Activated effector memory CD4-positive, alpha-beta T cell treated with Interleukin-2 at 50 U/mL for 16 hours (primary cell): ENCODE measurements at places on chromosomes 1 and 21.
A peak's percentile ranks its signal among the peaks of the same experiment; 100 is the strongest.

- no peak for DNase-seq
Measured at GRCh38 chr1:214895011-214895600, 187.4 kb upstream of the KCNK2 start.

GRCh38 chr1:6103854-6104530 is 58.3 kb downstream of the KCNAB2 start:
- no peak for DNase-seq

DNA sequence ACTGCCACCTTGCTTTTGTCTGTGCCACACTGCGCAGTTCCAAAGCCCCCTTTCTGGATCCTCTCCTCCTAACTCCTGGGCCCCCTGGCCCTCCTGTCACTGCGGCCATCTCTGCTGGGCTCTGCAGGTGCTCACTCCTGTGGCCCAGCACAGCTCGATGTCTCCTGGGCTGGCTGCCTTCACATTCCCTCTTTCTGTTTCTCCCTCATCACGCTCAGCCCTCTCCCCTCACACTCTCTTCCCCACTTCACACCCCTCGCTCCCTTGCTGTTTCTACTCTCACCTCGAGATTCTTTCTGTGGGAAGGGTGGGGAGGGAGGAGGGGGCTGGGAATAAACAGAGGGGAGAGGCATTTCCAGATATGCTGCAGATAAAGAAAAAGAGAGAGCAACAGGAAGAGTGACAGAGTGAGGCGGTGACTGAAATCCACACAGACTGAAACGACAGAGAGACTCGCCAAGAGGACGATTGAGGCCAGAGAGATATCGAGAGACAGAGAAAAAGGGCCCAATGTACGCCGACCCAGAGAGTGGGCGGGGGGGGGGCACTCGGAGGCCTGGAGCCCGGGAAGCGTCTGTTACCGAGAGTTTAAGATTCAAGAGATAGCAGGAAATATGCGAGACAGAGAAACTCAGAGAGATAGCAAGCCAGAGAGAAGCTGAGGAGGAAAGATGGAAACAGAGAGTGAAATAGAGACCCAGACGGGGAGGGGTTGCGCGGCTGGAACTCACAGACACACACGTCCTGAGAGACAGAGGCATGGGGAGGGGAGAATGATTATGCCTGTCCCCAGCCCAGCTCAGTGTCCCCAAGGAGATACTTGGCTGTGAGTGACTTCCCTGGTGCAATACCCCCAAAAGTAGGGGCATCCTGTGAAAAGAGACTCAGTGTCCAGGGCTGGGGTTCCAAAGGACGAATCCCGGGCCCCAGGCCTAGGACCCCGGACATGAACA is 666 bp downstream of the CSF3R start:
- DNase-seq: no peak

GRCh38 chr1:67710417-67710816 is 25.4 kb downstream of the GADD45A start:
- no peak for DNase-seq

DNA sequence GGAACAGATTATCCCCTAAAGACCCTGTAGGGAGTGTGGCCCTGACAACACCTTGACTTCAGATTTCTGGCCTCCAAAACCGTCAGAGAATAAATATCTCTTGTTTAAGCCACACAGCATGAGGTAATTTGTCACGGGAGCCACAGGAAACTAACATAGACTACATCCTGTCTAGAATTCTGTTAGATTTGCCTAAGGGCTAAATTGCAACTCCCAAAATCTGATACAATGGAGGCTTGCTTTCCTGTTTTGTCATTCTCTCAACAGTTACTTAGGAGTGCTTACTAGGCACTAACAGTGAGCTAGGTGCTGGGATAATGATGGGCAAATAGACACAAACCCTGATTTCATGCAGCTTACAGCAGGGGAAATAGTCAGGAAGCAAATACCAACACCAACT is 141.6 kb downstream of the MIS18A start:
- DNase-seq: no peak

- no peak for DNase-seq
Measured at GRCh38 chr1:47515164-47515789, 77.4 kb downstream of the FOXD2 start.

- DNase-seq: no peak
Measured at GRCh38 chr1:167369933-167370332, 148.4 kb downstream of the CD247 start.

DNA sequence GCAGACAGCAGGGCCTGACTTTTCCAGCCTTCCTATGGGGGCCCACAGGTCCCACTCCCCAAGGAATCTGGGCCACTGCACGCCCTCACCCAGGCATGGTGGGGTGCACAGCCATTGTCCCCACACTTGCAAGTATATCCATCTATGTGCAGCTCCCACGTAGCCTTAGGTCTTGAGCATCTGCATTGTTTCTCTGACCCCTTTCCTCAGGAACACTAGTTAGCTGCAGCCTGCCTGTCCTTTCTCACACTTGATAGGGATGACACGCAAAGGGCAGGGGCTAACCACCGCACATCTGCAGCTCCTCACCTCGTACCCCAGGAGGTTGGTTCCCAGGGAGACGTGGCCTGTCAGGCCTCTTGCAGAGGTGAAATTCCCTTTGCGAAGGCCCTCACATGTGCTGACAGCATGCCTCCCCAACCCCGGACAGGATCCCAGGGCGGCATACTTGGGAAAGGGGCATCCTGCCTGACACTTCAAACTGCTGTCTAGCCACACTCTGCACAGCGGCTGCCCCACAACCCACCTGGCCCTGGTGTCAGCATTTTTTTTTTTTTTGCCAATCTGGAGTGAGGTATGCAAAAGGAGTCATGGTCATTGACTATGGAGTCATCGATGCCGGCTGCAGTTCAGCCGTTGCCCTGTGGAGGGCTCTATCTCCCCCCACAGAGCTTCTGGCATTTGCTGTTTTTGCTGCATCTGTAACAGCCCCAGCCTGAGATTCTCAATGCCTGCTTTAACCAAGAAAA is 5.0 kb downstream of the JMJD4 start:
- peak; percentile 33 for DNase-seq

DNA sequence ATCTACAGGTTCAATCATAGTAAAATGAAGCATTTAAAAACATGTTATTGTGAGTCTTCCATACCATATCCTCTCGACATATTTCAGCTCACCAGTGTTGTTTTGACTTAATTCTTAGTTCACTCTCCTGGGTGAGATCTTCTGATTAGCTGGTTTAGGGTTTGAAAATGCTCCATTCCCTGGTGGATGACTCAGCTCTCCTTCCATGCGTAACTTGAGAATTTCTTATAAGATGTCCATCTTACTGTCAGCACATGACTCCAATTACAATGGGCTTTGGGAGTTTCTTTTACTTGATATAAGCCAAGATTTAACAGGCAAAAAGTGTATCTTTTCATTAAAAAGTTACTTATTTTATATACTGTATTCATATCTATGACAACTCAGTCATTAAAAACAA is 476.5 kb downstream of the BRINP3 start:
- no peak for DNase-seq

DNA sequence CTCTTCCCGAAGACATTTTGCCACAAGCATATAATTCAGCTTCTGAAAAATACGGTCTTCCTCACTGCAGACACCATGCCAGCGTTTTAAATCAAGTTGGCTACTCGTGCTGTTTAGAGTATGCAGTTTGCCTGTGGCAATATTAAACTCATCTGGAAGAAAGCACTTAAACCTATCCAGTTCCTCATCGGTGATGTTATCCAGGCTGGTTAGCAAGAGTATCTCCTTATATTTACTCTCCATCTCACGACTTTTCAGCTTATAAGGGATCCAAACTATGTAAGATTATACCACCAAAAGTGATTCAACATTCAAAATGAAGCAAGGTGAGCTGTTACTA is 9.7 kb upstream of the IFI16 start:
- no peak for DNase-seq

- DNase-seq: no peak
Measured at GRCh38 chr1:177126267-177126666, 38.2 kb downstream of the ASTN1 start.

GRCh38 chr1:42335809-42336518 is 929 bp upstream of the FOXJ3 start:
- no peak for DNase-seq

DNA sequence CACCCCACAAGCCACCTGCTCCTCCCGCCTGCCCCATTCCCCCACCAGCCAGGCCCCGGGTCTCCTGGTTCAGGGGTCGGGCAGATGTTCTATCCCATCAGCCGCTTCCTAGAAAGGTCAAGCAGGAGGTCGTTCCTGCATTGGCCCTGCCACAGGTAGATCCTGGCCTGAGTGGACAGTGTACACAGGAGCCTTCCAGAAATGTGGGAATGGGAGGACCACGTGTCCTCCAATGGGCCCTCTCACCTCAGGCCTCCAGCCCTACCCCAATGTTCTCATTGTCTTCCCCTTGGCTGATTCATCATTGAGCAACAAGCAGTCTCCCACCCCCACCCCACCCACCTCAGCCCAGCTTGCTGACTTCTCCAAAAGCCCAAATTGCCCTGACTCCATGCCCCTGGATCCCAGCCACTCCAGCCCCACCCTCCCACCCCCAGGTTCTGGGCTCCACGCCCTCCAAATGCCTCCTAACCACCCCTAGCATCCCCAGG is 2.1 kb downstream of the S100A16 start:
- DNase-seq: no peak

DNA sequence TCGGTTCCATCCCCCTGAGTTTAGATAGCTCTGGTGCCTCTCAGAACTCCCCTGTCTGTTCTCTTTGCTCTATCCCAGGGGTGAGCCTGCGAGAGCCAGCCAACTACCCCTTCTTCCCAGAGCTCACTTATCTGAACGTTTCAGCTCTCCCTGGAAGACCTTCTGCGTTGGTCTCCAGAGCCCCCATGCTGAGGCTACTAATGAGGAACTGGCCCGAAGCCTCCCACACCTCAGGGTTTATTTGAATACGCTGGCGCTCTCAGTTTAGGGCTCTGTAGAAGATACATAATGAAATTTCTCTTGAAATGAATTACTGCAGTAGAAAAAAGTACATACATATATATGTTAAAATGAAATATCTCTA is 43.5 kb downstream of the TCEANC2 start:
- no peak for DNase-seq

DNA sequence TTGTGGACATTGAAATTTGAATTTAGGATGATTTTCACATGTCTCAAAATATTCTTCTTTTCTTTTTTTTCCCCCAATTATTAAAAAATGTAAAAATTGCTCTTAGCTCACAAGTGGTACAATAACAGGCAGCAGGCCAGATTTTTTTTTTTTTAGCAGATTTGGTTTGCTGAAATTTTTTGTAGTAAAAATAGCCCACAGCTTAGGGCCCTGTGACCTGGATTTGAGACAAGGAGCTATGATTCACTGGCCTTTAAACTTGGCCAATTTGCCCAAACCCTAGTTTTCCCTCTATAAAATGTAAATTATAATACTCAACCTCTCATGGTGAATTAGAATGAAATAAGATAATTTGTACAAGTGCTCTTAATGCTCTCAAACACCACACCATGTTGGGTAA is 253.8 kb downstream of the DYRK1A start:
- no peak for DNase-seq

GRCh38 chr1:29856340-29857114 is 620.2 kb downstream of the PTPRU start:
- DNase-seq: no peak

- no peak for DNase-seq
Measured at GRCh38 chr1:78603206-78603605, 17.0 kb upstream of the IFI44L start.

DNA sequence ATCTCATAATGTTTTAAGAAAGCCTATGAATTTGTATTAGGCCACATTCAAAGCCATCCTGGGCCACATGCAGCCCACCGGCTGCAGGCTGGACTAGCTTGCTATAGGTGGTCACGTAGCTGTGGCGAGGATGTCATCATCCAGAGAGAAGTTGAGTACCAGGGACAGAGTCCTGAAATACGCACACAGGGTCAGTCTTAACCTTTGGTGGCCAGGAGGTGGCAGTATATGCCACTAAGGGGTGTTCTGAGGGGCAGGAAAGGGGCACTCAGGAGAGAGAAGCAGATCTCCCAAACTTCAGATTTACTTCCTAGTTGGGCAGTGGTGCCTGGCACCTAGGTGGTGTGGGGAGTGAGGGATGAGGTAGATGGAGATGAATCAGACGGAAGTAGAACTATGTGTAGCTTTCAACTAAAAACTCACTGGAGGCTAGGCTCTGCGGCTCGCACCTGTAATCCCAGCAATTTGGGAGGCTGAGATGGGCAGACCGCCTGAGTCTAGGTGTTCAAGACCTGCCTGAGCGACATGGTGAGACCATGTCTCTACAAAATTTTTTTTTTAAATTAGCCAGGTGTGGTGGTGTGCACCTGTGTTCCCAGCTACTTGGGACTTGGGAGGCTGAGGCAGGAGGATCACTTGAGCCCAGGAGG is 16.3 kb upstream of the CDK18 start:
- DNase-seq: no peak

- DNase-seq: no peak
Measured at GRCh38 chr1:215647738-215648137, 80.6 kb downstream of the KCTD3 start.

DNA sequence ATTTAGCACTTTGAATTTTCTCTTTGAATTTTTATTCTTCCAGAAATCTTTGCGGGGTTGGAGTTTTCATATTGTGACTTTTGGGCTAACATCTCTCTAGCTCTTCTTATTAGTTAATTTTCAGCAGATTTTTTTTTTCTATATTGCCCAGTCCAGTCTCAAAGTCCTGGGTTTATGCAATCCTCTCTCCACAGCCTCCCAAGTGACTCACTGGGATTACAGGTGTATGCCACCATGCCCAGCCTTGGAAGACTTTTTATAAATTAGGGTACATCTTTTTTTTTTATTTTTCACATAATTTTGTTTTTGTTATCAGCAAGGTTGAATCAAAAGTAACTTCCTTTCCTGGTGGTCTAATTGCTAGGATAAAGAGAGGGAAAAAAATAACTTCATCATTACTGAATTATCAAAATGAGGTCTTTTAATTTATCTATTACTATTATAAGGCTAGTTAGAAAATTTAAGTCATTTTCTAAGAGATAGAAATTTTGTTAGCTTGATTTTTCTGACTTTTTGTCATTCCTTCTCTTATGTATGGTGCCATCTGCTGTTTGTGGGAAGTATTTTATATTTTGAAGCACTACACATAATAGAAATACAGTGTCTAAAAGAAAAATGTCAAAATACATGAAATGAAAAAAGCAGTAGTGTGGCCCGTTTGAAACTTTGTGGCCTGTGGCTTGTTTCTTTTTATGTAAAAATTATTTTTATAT is 273.4 kb upstream of the CACYBP start:
- DNase-seq: no peak

DNA sequence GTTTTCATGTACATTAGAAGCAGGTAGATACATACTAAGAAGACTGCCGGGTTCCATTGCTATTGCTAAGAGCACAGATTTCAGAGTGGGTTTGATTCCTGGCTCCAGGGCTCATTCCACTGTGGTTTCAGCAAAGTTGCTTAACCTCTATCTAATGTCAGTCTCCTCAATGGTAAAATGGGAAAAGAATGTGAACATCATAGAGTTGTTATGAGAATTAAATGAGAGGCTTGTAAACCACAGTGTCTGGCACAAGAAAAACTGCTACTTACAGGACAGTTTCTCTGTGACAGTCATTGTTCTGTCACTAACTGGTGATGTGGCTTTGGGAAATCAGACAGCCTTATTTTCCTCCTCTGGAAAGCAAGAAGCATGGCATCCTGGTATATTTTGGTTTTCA is 10.7 kb upstream of the PLXNA2 start:
- no peak for DNase-seq

GRCh38 chr1:73604739-73605138 is 593.2 kb downstream of the LRRIQ3 start:
- DNase-seq: no peak
